AG08396 (cell line): ENCODE measurements at places on chromosomes 2 and 18.
A peak's percentile ranks its signal among the peaks of the same experiment; 100 is the strongest.

GRCh38 chr2:160371251-160372009, 122.2 kb downstream of the RBMS1 start:
- no peak for DNase-seq

- DNase-seq = no peak
Measured at GRCh38 chr2:41123341-41123740, 671.5 kb upstream of the SLC8A1 start.

GRCh38 chr18:6284761-6285160, 129.9 kb downstream of the L3MBTL4 start:
- DNase-seq = no peak

- DNase-seq = no peak
Measured at GRCh38 chr18:68800075-68800474, 2.2 kb downstream of the CCDC102B start.

- DNase-seq = no peak
Measured at GRCh38 chr18:50658601-50659000, 98.7 kb downstream of the MAPK4 start.

DNA sequence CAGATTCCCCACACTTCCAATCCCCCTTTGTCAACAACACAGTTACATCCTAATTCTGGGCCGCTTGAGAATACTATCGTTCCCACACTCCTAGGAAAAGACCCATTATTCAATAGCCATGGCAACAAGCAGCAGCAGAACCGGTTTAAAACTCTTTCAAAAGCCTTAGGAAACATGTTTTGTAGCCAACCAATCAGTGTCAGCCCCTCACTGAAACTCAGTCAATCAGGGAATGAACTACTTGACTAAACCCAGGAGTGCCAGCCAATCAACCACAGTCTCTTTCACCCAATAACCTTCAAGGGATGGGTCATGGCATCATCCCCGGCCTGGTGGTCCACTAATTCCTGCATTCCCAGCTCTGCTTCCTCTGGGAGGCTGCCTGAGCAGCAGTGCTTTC, 204.8 kb upstream of the HS6ST1 start:
- no peak for DNase-seq

GRCh38 chr2:82340578-82341053, 2036.1 kb upstream of the LRRTM1 start:
- no peak for DNase-seq

DNA sequence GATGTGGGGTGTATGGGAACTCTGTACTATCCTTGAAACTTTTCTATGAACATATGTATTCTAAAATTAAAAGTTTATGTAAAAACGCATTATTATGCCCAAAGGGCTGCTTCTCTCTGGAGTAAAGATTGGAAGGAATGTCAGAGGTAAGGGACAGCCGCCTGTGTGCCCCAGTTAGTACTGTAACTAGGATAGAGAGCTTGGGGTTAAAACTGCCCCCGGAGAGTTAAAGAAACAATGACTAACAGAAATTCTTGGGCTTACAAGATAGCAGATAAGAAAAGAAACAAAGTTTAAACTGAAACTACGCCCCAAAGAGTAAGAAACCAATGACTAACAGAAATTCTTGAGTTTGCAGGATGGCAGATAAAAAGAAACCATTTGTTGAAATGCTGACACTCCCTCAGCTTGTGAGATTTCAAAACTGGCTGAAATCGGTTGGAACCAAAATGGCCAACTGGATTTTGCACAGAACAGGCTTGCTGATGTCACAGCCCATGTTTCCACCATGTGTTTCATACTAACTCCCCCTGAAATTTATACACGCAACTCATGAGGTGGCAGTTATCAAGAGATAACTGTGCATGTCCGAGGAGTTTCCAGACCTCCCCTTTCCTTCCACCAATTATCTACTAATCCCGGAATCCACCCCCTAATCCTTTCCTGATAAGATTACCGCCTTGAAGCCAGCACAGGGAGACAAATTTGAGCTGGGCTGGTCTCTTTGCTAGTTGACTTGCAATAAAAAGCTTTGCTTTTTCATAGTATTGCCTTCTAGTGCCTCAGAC, 8.7 kb upstream of the TXNDC2 start:
- peak; percentile 57 for DNase-seq

- DNase-seq = no peak
Measured at GRCh38 chr2:220893411-220893810, 678.7 kb downstream of the EPHA4 start.

DNA sequence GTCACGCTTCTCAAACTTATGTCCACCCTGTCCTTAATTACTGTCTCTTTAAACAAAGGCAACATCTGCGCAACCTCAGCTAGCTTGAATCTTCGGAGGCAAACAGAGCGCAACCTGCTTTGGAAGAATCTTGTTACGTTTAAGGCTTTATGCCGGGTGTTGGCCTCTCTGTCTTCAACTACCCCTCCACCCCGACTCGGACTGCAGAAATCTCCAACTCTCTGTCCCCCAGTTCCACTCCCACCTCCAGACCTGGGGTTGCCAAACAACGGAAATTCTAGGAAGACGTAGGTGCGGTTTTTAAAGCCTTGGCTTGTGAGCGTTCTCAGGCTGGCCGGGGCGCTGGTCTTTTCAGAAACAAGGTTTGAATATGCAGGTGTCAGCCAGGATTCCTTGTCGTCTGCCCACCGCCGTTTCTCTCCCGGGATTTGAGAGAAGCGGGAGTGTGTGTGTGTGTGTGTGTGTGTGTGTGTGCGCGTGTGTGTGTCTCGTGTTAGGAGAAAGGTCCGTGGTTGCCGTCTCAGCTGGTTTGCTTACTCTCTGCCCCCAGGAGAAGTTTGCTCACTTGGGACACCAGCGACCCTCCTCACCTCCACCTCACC, 1.1 kb upstream of the ONECUT2 start:
- DNase-seq = no peak

DNA sequence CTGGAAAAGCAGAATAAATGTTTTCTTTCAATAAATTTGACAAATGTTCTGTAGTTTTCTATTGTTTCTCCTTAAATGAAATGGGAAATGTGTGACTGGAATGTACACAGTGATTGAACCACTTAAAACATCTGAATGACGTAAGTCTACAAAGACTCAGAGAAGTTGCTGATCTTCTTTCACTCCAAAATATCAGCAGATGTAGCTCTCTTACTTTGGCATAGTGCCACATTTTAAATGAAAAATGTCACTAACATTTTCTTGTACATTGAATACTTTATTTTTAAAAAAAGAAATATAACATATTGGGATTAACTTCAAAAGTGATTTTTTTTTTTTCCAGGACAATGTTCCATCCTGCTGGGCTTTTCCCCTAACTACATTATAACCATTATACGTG, 565.6 kb downstream of the TMEM182 start:
- DNase-seq = no peak

DNA sequence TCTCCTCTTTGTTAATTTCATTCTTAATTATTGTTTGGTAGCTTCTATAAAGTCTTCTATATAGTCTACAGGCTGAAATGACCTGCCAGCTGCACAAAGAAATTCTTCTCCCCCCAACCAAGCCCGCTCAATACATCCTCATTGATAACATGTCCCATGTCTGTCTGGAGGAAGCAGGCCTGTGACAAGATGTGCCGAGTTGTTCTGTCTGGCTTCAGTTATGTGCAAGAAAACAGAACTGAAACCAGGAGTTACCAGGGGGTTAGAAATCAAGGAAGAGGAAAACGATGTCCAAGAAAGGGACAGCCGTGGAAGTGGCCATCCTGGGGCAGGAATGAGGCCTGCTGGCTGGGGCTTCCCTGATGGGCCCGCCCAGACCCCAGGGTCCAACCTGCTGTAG, 57.6 kb downstream of the MTCL1 start:
- DNase-seq = no peak
